Pericardium fibroblast (primary cell): ENCODE measurements at places on chromosomes 16 and 17. TPM values are rescaled to one million over a fixed set of nuclear protein-coding genes. Genes with fewer than 3 reads are reported as not detected.

JPT2 gene
- 34.8 and 38.2 TPM in 2 replicates for total RNA-seq

MYCBPAP gene
- 0.09 and 0.23 TPM in 2 replicates for total RNA-seq

PTGES3L gene
- 0.12 TPM in 1 of 2 replicates, not detected in the other for total RNA-seq

ATF7IP2 gene
- total RNA-seq = 1.4 and 3.1 TPM in 2 replicates

CDR2L gene
- 20.7 and 23.6 TPM in 2 replicates for total RNA-seq

CES4A gene
- 1.2 and 3.0 TPM in 2 replicates for total RNA-seq
